ENCODE measurements at places on chromosomes 2 and 18. TPM values are rescaled to one million over a fixed set of nuclear protein-coding genes. Genes with fewer than 3 reads are reported as not detected.

DSG4 gene
- total RNA-seq = not detected

MC2R gene
- total RNA-seq = not detected

KRTCAP3 gene
- 2.2 TPM for total RNA-seq

FABP1 gene
- not detected for total RNA-seq

CDCA7 gene
- total RNA-seq = 1.3 TPM

FZD7 gene
- total RNA-seq = 1.9 TPM

SLC38A11 gene
- 5.8 TPM for total RNA-seq

TMEM37 gene
- 53.2 TPM for total RNA-seq

GLI2 gene
- 1.7 TPM for total RNA-seq

DLGAP1 gene
- total RNA-seq = 5.0 TPM

POTEI gene
- not detected for total RNA-seq

TRABD2A gene
- 6.1 TPM for total RNA-seq

NLRC4 gene
- total RNA-seq = 32.4 TPM

CCBE1 gene
- 0.93 TPM for total RNA-seq

GPR39 gene
- total RNA-seq = not detected

ASIC4 gene
- total RNA-seq = not detected

TMEM200C gene
- 1.8 TPM for total RNA-seq

All from spleen (tissue), 13 donors.